Fibroblast of the conjunctiva (primary cell): ENCODE measurements at places on chromosomes 7 and 10.

- DNase-seq: no peak
These were observed 150.6 kb upstream of the TMEM72 start for GRCh38 chr10:44760513-44760912.

DNA sequence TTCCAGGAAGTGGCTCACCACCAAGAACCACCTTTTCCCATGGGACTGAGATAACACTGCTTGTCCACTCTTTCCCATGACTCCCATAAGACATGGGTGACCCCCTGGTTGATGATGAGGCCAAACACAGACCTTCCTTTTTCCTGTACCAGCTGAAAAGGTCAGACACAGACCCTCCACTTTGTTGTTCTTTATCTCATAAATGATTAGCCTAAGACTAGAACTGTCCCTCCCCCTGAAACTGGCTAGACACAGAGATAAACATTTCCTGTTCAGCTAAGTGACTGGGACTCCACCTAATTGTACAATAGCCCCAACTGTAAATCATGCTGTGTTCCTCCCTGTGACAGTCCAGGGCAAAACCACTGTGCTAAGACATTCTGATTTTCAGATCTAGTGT is 8.2 kb upstream of the NRG3 start:
- DNase-seq: no peak

DNA sequence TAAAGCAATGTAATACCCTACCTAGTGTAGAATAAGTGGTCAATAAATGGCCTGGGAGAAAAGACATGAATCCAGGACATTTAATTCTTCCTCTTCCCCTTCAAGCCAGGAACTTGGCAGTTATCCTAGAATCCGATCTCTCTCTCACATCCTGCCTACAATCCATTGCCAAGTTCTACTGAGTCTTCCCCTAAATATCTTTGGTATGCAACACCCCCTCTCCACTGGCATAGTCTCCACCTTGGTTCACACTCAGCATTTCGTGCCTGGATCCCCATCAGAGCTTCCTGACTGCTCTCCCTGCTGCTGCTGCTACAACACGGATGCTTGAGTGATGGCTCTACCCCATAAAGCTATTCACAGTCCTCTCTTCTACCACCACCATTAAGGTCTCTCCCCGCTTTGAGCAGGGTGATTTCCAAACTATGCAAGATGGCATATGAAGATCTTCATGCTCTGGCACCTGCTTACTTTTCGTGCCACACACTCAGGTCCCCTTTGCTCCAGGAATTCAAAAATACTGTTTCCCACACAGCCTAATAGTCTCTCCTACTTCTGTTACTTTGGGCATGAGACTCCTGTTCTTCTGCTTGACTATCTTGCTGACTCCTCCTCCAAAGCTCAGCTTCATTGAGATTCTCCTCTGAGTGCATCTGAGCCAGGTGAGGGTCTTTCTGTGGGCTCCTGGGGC is 4.8 kb downstream of the ANK3 start:
- DNase-seq: peak; percentile 93

GRCh38 chr10:79140085-79140793 is 71.5 kb downstream of the ZMIZ1 start:
- no peak for DNase-seq

DNA sequence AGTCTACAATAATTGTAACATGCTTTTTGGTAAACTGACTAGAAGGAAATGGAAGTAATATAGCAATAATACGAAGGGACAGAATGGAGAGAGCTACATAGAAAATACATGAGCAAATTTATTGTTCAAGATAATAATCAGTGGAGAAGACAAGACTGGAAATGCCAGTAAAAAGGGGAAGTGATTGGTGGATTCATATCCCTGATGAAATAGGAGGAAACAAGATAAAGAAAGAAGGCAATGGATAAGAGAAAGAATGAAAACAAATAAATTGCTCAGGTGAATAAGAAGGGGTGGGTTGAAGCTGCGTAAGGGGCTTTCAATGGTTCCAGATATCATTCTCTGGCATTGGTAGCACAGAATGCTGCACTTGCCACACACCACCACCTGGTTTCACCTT is 135.9 kb downstream of the LRRN3 start:
- no peak for DNase-seq

DNA sequence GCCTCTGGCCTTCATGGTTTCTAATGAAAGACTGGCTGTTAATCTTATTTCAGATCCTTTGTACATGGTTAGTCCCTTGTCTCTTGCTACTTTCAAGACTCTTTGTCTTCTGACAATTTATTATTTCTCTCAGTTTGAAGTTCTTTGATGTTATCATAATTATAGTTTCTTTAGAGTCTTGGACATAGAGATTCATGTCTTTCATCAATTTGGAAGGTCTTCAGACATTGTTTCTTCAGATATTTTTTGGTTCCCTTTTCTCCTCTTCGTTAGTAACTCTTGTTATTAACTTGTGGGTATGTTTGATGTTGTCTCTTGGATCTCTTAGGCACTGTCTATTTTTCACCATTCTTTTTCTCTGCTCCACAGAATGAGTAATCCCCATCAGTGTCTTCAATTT is 8.7 kb downstream of the ZNF37A start:
- DNase-seq: no peak

- no peak for DNase-seq
These were observed 26.6 kb downstream of the LCOR start for GRCh38 chr10:96858706-96859050.

- no peak for DNase-seq
These were observed 46.4 kb upstream of the ZNF746 start for GRCh38 chr7:149544028-149544427.

DNA sequence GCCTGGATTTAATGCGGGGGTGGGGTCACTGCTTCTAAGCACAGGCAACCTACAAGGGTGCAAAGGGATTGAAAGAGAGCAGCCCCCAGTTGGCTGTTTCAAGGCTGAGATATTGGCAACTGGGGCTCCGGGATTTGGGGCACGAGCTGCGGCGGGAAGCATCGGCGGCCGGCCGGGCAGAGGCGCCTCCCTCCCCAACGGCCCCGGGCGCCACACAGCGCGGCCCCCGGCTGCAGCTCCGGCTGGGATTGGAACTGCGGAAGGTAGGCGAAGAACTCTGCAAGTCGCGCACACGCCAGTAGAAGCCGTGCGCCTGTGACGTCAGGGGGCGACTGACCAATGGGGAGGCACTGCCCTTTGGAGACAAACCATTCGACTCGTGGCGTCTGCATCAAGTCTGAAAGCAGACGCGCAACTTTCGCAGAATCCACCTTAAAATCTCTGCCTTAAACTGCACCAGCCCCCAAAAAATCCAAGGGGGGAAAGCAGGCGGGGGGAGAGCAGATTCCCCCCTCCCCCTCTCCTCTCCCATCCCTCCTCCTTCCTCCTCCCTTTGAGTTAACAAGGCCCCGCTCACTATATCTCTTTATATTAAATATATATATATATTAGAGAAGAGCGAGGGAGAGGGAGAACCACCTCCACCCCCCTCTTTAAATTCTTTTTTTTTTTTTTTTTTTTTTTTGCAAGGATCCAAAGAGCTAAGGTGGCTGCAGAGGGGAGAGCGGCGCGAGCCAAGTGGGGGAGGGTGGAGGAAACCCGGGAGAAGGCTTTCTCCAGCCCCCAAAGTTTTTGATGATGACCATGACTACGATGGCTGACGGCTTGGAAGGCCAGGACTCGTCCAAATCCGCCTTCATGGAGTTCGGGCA is at the start of gene DLX6:
Gene DLX6 (plus strand): TSS at position 371 of the 872 bp plus-strand sequence. CDS start 425 bp downstream, at position 796.
- DNase-seq: no peak

- no peak for DNase-seq
These were observed 67.5 kb downstream of the NT5C2 start for GRCh38 chr10:103125323-103126267.

- DNase-seq: no peak
These were observed 499.1 kb upstream of the NRP1 start for GRCh38 chr10:33833566-33833965.

DNA sequence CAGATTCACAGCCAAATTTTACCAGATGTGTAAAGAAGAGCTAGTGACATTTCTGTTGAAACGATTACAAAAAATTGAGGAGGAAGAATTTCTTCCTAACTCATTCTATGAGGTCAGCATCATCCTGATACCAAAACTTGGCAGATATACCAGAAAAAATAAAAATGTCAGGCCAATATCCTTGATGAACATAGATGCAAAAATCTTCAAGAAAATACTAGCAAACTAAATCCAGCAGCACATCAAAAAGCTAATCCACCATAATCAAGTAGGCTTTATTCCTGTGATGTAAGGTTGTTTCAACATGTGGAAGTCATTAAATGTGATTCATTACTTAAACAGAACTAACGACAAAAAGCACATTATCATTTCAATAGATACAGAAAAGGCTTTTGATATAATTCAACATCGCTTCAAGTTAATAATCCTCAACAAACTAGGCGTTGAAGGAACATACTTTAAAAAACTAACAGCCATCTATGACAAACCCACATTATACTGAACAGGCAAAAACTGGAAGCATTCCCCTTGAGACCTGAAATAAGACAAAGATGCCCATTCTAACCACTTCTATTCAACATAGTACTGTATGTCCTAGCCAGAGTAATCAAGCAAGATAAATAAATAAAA is 807.7 kb upstream of the ZWINT start:
- DNase-seq: no peak

DNA sequence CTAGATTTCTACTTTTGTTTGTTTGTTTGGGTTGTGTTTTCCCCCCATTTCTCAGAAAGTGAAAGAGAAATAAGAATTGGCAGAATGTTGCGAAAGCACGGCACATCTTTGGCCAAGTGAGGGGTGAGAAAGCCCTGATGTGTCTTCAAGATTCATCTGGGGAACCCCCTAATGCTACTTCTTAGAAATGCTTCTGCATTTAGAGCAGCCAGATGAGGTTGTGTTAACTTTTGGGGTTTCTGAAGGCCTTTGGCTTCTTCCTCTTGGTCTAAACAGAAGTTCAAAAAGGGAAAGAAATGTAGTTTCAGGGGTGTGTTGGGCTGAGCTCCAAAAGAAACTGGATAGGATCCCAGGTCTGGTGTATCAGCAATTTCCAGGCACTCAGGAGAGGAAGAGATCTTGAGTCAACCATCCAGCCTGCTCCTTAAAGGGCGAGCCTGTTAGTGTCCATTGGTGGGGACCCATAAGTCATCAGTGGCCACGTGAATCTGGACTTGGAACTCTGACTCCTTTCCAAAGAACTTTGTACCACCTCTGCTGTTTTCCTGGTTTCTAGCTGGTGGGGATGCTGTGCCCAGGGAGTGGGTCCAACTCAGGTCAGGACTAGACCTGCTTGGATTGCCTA is 6.5 kb downstream of the DUSP5 start:
- DNase-seq: peak; percentile 64

- no peak for DNase-seq
These were observed 121.5 kb upstream of the LAMB4 start for GRCh38 chr7:108251700-108252099.

DNA sequence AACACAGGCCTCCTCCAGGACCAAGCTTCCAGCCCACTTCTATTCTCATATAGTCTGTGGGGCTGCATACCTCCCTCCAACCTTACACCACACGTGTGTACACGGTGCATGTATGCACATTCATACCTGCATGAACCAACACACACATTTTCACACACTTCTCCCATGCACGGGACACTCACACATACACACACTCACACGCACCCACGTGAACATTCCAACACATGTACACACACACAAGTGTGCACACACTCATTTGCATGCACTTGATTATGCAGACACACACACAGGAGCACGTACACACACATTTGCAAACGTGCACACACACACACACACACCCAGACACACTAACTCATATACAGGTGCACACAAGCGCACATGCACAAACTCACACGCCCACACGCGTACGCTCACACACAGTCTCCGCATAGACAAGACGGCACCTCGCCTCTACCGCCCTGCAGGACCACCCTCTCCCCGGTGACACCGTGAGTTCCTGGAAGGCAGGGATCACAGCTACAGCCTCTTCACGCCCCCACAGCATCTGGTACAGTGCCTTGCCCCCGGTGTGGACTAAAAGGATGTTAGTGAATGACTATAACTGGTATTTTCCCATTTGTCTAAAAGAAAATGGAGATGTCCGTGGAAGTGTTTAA is 263.8 kb downstream of the PTPRN2 start:
- no peak for DNase-seq

- no peak for DNase-seq
These were observed 29.6 kb downstream of the FZD1 start for GRCh38 chr7:91293840-91294239.

- DNase-seq: no peak
These were observed 41.3 kb upstream of the KMT2C start for GRCh38 chr7:152477079-152477478.

GRCh38 chr10:124303662-124304418 is 114.9 kb downstream of the OAT start:
- DNase-seq: no peak

DNA sequence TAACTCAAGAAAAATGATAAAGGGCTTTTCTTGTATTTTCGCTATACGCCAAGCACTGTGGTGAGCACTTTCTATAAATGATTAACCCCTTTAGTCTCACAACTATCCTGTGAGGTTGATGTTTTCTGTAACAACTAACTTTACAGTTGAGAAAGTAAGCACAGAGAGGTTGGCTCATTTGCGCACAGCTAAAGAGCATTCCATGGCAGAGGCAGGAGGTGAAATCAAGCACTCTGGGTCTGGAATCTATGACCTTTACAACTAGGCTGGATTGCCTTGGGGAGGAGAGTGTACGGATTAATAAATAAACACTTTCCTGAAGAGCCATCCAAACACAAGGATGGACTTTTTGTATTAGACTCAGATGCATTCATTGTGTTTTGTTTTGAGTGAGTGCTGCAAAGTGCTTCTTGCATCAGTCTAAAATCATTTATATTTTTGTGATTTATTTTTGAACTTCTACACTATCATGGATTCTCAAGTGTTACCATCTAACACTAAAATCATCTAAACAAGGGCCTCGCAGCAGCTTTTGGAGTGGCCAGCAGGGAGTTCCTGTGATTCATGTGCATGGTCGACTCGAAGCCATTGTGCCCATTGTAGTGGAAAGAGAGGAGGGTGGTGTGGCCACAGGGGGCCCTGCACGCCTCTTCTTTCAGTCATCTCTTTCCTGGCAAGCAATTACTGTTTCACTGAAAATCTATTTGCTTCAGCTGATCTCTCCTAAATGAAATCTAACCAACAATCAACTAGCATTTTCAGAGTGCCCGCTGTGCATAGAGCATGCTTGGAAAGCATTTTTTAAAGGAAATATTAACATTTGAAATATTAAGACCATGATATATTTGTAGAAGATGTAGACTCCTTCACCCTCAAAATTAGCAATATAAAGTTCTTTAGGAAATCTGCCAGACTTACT is 633.4 kb upstream of the COBL start:
- DNase-seq: no peak

DNA sequence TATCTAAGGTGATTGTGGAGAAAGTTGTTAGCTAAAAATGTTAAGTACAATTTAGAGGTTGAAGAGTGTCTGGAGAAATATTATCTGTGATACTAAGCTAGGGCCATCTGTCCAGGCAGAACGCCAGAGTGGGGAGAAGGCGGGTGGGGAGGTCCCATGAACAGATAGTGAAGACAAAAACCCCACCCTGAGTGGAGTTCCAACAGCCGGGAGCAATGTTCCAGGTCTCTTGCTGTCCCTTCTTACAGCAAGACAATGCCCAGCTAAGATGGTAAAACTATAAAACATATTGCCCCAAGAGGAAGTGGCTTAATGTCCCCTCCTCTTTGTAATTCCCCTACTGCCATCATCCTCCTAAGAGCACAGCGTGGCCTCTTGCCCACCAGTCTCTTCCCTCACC is 10.4 kb upstream of the IL15RA start:
- DNase-seq: no peak

- DNase-seq: peak; percentile 68
These were observed 102.4 kb downstream of the CFTR start for GRCh38 chr7:117582219-117582704.

- no peak for DNase-seq
These were observed 254.7 kb upstream of the MKI67 start for GRCh38 chr10:128380946-128381345.

GRCh38 chr10:124157271-124157681 is 63.9 kb upstream of the CHST15 start:
- DNase-seq: no peak
